IMR-90 (cell line): ENCODE measurements at places on chromosomes 1 and 21. TPM values are rescaled to one million over a fixed set of nuclear protein-coding genes. Genes with fewer than 3 reads are reported as not detected.
A peak's percentile ranks its signal among the peaks of the same experiment; 100 is the strongest.

DNA sequence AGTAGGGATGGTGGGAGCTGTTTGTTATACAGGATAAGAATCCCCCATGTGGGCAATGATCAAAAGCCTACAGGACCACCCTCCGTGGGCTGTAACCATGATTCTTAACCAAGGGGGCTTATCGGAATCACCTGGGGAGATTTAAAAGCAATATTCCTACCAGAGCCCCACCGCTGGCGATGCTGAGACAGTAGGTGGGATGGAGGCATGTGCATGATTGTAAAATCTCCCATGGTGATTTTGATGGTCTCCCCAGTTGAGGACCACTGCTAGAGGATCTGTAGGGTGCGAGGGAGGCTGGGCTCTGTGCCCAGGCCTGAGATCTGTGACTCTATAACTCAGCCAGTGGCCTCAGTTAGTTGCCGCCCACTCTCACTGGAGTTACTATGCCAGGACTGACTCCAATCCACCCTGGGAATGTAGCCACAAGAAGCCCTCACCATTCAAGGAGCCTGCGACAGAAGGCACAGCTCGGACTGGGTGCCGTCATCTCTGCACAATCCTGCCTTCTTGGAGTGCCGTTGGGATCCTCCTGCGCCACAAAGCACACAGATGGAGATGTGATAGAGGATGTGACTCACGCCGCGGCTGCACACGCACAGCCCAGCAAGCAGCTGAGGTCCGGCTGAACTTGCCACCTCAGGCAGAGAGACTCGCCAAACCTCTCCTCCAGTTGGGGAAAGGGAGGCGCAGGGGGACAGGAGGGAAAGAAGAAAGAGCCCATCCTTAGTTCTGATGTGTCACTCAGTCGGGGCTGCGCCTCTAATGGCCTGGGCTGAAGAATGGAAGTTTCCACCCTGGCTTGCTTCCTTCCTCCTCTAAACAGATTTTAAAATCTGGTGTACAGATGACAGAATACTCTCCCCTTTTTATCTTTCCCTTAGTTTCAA lies 26.5 kb downstream of the AKNAD1 start:
- H3K27me3 ChIP-seq, result no peaks in the 10 kb centered on the region
- H3K27ac ChIP-seq, result peak overlapping the region; percentile 82
- peaks cover 18% of the 10 kb centered on the region for H3K4me1 ChIP-seq
- no peaks in the 10 kb centered on the region for H3K36me3 ChIP-seq
- peak overlapping the region; percentile 15; the same call in 1 of the 2 replicates for H3K4me3 ChIP-seq
- DNase-seq, result peak; percentile 99

DNA sequence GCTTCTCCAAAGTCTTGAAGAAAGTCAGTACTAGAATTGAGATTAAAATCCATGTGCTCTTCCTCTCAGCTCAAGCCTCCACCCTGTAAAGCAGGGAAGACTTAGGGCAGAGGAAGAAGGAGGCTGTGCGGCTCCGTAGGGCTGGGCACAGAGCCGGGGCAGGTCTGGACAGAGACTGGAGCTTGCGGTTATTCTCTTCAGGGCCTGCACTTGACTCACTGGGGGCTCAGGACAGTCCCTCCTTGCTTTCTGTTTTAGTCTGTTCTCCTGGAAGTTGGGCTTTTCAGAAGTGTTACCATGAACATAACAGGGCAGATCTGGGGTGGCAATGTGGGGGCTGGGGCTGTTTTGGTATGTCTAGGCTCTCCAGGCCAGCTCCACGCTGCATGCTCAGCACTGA lies 21.6 kb upstream of the TRABD2B start:
- no peak overlapping the region for H3K4me3 ChIP-seq
- DNase-seq, result no peak
- no peaks in the 10 kb centered on the region for H3K36me3 ChIP-seq
- H3K27ac ChIP-seq, result no peak overlapping the region

- no peaks in the 10 kb centered on the region for H3K36me3 ChIP-seq
- no peaks in the 10 kb centered on the region for H3K27me3 ChIP-seq
- peak; percentile 99 for DNase-seq
- peak overlapping the region; percentile 70 for H3K27ac ChIP-seq
Measured at GRCh38 chr1:93701629-93702028, 20.0 kb upstream of the BCAR3 start.

Gene ABCB10
- polyA plus RNA-seq, result 5.9 and 6.5 TPM in 2 replicates

Gene AKNAD1
- 0.07 and 0.55 TPM in 2 replicates for polyA plus RNA-seq

Gene C1orf94
- not detected in 2 replicates for polyA plus RNA-seq

Gene SPRR2D
- not detected in 2 replicates for polyA plus RNA-seq

Gene MRAP
- polyA plus RNA-seq, result not detected in 2 replicates
